ENCODE measurements at places on chromosomes 3 and 15.
A peak's percentile ranks its signal among the peaks of the same experiment; 100 is the strongest.

DNA sequence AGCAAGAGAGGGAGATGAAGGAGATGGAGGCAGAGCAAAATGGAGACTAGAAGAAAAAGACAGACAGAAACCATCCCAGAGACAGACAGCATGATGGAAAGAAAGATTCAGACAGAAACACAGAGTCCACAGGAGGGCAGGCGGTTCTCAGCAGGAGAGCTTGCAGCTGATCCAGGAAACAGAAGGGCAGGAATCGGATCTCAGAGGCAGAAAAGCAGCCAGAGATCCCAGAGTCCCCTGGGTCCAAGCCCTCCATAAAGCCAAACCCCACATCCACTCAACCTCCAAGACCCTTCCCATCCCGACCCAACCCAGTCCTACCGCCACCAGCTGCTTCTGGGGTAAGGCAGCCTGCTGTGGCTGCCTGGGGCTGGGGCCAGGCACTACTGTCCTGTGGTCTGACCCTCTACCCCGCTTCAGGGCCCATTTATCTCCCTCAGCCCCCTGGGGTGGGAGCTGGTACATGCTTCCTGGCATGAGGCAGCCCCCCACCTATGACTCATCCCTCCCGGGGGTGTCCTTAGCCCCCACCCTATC, at the start of gene UCN2:
UCN2 (minus strand) TSS at position 400 of the 537 bp plus-strand sequence. CDS start 657 bp downstream, outside the sequence.
- peak; percentile 84 for DNase-seq

- no peak for DNase-seq
These were observed 217.7 kb upstream of the CGNL1 start for GRCh38 chr15:57158589-57158988.

DNA sequence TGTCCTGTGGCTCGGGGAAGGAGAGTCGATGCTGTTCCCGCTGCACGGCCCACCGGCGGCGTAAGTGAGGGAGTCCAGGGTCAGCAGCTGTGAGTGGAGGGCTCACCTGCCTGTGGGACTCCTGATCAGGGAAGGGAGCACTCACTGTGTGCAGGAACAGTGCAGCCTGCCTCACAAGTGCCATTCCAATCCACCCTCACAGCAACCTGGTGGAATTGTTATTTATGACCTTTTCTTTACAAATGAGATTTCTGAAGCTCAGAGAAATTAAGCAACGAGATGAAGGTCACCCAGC, 9.0 kb downstream of the CHRD start:
- DNase-seq: no peak

DNA sequence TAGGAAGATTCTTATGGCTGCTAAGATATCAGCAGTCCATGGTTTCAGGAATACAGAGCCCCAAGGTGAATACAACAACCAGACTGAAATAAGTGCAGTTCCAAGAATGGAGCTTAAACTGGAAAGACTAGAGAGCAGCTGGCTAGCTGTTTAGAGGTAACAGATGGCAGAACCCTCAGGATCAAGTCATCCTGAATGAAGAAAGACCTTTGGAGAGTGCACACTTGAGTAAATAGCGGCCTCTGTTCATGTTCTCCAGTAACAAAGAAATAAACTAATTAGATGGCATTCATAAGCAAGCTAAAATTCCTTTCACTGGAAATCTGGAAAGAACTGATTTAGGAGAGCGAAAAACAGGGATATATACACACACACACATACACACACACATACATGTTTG, 968.4 kb downstream of the FHIT start:
- no peak for DNase-seq

- no peak for DNase-seq
These were observed 2.5 kb downstream of the KLF13 start for GRCh38 chr15:31328969-31329639.

DNA sequence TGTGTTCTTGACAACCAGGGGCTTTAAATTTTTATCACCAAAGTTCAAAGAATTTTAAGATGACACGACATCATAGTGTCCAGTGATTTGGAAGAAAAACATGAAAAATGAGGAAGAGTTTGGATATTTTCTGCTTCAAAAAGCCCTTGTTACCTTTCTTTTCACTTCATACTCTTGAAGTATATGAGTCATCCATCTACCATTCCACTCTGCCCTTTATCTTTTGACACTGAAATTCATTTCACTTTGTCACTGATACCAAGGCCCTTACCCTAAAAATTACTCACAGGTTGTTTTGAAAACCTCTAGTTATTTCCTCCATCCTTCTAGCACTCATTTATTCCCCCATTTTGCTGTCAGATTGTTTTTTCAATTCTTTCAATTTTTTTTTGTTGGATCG, 42.7 kb downstream of the OR5H15 start:
- DNase-seq: no peak

- no peak for DNase-seq
These were observed 28.3 kb downstream of the POLR2M start for GRCh38 chr15:57734860-57735259.

- DNase-seq: no peak
These were observed 316.1 kb upstream of the TMCO5A start for GRCh38 chr15:37618353-37618752.

DNA sequence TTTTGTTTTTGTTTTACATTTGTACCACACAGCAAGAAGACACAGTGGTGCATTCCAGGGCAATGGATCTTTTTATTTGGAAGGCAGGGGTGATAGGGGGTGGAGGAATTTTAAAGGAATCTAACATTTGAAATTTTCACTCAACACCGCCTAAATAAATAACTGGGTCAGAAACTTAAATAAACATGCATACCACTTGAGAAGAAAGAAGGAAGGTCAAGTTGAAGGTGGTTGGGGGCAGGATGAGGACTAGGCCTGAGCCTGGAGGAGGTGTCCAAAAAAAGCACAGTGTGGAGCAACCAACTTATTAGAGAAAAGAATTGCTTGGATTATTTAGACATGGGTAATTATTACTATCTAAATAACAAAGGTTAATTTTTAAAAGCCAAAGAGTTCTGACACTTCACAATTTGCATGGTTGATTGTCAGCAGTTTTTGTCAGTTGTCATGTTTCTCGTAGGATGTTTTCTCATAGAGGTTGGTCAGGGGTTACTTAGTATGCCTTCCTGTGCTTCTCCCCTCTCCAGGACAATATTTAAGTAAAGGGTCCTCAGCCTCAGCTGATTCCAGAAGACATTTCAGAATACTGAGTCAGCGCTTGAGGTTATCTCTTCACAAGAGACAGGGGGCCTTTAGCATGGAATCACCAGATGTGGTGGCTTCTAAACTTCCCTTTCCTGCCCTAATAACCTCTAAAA, 173.7 kb upstream of the SLC2A2 start:
- no peak for DNase-seq

DNA sequence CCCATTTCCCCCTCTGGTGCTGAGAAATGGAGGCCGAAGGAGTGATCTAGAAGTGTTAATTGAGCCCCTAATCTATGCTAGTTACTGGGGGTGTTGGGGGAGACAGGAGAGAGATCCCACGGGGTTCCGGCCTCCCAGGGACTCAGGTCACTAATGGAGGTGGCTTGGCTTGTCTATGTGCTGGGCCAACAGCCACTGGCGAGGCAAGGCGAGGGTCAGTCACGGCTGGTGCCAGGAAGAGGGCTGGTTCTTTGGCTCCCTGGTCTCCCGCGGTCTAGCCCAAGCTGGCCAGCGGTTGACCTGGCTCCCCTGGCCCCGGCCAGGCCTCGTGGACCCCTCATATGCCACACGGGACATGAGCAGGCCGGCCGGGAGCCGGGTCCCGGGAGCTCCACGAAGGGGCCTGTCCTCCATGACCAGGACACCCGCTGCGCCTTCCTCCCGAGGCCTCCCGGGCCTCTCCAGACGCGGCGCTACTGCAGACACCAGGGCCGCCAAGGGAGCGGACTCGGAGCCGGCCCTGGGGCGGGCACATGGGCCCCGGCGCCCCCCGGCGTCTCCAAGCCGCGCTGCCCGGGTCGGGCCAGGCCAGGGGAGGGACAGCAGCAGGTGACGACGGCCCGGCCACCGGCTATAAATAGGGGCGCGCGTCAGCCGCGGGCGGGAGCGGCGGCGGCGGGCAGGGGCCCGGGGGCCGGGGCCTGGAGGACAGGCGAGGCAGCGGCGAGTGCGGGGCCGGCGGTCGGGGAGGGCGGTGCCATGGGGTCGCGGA, at the start of gene ALPK3:
ALPK3 (plus strand) TSS at position 663 of the 772 bp plus-strand sequence; CDS start at position 760, 97 bp downstream.
- DNase-seq: no peak

GRCh38 chr3:120780977-120781376, 38.4 kb downstream of the GTF2E1 start:
- DNase-seq: peak; percentile 30

DNA sequence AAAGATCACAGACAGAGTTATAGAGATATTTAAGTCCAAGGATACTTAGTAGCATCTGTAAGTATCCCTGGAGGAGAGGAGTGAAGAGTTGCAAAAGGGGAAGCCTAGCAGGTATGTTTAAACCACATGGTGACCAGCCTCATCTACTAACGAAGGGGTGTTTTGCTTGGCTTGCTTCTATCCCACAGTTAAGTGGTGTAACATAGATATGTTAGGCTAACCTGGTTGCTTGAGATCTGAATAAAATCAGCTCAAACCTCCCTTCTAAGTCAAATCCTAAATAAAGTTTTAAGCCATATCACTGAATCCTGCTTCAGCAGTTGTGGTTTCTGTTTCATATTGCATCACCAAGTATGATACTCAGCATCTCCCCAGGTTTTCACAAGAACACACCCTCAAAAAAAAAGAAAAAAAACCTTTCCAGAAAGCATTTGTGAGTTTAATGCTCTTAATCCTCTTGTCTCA, 880.2 kb downstream of the ROBO1 start:
- no peak for DNase-seq

DNA sequence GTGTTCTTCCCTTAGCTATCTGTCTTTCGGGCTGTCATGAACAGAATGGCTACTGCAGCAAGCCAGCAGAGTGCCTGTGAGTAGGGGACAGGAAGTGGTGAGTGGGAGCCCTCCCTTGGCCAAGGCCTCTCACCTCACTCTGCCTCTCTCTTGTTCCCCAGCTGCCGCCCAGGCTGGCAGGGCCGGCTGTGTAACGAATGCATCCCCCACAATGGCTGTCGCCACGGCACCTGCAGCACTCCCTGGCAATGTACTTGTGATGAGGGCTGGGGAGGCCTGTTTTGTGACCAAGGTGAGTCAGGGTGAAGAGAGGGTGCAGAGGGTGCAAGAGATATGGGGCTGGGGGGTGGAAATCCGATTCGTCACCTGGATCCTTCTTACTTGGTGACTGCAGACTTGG, 3.0 kb downstream of the DLL4 start:
- DNase-seq: no peak

- DNase-seq: no peak
These were observed 86.0 kb upstream of the ABHD17C start for GRCh38 chr15:80609091-80609490.

GRCh38 chr15:97684249-97684648, 276.3 kb upstream of the ARRDC4 start:
- no peak for DNase-seq

DNA sequence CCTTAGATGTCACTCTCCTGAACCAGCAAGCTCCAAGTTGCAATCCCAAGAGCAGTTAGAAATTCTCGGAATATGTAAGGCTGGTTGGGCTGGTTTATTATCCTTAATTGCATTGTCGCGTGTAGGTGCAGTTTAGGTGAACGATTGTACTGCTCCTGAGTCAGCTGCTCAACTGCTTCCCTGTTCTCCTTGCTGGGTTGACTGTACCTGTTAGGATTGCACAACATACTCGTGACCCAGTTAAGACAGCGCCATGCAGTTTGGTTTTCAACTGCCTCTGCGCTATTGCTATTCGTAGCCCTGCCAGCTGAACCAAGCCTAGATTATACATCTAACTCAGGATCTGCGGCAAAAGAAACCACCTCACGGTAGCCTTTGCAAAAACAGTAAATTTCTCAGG, 41.0 kb downstream of the BCL2L10 start:
- no peak for DNase-seq

GRCh38 chr3:114218578-114219185, 18.7 kb downstream of the ZNF80 start:
- no peak for DNase-seq

DNA sequence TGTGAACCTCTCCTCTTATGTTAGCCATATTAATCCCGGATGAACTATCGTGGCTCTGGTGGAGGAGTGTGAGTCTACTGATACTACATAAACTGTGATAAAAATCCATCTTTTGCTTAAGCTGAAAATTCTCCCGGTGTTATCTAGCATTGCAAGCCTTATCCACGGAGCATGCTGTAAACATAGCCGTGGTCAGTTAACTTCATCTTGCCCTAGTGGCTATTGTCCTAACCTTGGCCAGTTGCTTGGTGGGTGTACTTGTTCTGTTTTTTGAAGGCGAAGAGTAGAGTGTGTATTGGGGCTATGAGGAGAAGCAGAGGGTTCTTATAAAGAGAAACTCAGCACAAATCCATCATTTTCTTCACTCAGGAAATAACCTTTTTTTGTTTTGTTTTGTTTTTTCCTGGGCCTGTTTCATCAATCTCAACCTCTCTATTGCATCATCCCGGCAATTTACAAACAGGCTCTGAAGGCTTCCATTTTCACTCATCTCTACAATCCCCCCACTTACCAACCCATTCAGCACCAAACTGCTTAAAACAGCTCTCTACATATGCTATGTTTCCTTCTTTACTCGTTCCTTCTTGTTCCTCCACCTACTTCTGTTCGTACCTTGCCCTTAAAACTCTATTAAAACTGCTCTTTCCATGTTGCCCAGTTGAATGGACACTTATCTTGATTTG, 135.5 kb upstream of the PTX3 start:
- DNase-seq: no peak

DNA sequence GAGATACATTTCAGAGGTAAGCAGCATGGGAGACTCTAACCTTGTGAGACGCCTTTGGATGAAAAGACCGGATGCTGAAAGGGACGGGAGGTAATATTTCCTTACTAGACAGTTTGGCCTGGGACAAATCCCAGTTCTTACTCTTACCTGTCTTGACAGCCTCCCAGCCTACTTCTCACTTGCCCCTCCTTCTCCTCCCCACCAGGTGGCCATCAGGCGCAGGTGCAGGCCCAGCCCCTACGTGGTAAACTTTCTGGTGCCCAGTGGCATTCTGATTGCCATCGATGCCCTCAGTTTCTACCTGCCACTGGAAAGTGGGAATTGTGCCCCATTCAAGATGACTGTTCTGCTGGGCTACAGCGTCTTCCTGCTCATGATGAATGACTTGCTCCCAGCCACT, 6.3 kb downstream of the HTR3D start:
- no peak for DNase-seq

DNA sequence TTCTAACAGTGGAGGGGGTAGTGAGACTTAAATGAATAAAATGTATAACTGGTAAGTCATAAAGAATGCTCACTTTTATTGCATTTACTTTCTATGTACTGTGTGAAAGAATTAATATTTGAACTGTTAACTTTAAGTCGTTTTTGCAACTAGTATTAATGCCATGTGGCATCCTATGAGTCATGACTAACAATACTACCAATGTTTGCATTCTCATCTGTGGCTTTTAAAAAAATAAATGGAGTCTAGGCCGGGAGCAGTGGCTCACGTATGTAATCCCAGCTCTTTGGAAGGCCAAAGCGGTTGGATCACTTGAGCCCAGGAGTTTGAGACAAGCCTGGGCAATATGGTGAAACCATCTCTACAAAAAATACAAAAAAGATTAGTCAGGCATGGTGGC, 5.2 kb downstream of the C3orf49 start:
- DNase-seq: peak; percentile 16

GRCh38 chr3:177026505-177027277, 170.6 kb downstream of the TBL1XR1 start:
- no peak for DNase-seq

All from brain pericyte (primary cell).